HFF-Myc (cell line): ENCODE measurements at places on chromosomes 5 and 9.

DNA sequence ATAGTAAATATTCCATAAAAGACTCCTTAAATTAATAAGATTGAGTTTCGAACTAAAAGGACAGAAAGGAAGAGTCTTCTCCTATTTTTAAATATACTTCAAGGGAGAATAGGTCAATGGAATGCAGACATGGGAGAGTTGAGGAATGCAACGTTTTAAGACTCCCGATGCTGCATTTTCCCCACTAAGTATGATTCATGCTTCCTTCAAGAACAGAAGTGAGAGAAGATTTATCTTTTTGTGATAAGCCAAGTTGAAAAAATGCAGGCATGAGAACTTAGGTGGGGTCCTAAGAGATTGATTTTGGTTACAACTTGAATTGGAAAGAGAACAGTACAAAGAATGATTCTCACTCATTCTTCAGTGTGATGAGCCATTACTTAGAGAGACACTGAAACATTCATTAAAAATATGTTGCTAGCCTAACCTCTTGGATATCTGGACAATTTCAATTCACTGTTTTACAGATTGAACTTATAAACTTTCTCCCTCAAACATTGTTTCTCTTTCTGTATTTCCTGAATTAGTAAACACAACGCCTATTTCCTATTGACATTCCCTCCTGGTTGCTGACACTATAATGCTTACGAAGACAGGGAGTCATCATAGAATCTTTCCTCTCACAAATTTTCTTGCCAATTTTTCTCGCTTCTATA lies 1666.1 kb upstream of the WWC1 start:
- no peak for DNase-seq

DNA sequence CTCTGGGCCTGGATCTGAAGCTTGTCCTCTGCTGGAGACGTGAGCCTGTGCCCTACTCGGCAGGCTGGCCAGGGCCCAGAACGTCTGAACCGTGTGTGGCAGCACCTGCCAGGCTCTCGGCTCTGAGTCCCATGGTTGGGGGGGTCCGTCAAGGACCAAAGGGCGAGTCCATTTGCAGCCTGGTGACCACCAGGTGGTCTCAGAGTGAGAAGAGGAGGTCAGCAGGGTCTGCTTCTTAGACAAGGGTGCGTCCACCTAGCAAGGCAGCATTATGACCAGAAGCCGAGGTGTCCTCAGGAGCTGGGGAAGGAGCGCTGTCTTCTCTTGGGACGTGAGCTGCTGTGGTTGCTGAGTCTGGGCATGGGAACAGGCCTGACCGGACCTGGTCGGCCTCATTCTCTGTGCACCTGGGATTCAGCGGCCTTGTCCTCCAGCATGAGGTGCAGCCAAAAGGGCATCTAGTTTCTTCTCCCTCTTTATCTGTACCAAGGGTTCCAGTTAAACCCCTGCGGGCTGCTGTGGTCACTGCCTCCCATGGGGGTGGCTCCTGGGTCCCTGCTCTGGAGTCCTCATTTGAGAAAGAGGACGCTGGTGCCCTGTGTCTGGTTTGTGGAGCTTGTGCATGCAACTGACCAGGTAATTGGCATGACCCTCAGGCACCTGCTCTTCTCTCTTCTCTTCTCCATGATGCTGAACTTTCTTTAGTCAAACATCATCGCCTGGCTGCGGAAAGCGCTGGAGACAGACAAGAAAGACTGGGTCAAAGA lies 14.4 kb downstream of the EXOC3 start:
- no peak for DNase-seq

GRCh38 chr9:135909371-135909770 lies 2.0 kb upstream of the CAMSAP1 start:
- DNase-seq, result no peak

- no peak for DNase-seq
Measured at GRCh38 chr9:129574911-129575585, 45.9 kb downstream of the C9orf50 start.

GRCh38 chr5:78647838-78648358 lies 674 bp downstream of the LHFPL2 start:
- no peak for DNase-seq

- DNase-seq, result no peak
Measured at GRCh38 chr9:90343991-90344390, 298.6 kb downstream of the DIRAS2 start.

- DNase-seq, result no peak
Measured at GRCh38 chr9:16102154-16102553, 549.3 kb downstream of the CCDC171 start.

DNA sequence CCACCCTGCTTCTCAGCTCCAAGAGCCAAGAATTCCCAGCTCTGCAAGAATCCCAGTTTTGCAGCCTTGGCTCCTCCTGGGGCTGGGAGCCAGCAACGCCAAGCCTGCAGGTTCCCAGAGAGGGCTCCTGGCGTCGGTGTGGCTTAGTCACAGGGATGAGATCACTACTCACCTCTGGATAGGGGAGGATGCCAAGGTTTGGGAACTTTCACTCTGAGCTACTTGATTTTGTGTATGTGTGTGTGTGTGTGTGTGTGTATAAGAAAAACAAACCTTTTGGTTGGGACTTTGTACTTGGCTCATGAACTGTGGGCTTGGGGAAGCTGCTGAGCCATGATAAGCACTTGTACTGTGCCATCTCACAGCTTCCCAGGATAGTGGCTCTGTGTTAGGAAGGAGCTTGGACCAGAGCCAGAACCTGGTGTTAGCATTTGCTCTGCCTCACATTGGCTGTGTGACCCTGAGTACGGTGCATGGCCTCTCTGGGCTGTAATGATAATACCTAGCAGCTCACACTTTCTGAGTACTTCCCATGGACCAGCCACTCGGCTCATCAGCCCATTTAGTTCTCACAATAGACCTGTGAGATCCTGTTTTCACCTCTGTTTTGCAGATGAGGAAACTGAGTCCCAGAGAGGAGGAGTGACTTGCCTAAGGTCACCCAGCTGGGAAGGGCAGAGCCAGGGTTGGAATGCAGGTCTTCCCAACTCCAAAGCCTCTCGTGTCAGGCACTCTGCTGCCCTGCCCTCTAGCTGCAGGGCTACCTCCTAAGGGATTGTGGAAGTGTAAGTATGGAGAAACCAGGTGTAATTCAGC lies 41.4 kb upstream of the DAB2IP start:
- DNase-seq, result no peak

DNA sequence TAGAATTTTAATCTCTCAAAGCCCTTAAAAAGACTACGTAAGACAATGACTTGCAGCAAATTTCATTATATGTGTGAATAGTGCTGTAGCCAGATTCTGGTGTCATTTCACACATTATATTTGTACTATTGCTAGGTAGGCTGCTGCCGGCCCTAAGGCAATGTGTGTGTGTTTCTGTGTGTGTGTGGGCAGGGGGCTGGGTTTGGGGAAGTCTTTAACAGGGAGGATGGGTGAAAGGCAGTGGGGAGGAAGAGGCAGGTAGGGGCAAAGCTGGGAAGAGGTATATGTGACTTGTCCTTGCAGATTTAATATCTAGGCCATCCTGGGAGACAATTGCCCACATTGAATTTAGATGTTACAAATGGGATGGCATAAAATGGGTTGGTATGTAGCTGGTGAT lies 130.8 kb downstream of the MACIR start:
- DNase-seq, result no peak

- no peak for DNase-seq
Measured at GRCh38 chr5:53924392-53924791, 364.0 kb downstream of the NDUFS4 start.

DNA sequence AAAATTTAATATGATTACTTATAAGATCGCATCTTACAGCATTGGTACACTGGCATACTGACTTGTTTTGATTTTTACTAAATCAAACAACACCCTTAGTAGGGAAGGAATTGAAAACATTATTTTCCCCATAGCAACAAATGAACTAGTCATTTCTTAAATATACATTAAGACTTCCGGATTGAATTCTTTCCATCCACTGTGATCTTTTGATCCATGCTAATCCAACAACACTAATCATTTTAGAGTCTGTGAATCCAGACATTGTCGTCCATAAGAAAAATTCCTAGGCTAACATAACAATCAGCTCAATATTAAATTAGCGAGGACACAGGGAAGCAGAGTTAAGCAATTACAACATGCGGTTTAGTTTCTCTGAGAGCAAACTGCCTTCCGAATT lies 21.6 kb upstream of the ERAP1 start:
- DNase-seq, result no peak

GRCh38 chr9:136312436-136312835 lies 8.5 kb upstream of the CCDC187 start:
- no peak for DNase-seq

- no peak for DNase-seq
Measured at GRCh38 chr9:80964914-80965313, 724.4 kb downstream of the TLE1 start.

GRCh38 chr5:68424799-68425537 lies 209.4 kb downstream of the PIK3R1 start:
- DNase-seq, result peak; percentile 32

DNA sequence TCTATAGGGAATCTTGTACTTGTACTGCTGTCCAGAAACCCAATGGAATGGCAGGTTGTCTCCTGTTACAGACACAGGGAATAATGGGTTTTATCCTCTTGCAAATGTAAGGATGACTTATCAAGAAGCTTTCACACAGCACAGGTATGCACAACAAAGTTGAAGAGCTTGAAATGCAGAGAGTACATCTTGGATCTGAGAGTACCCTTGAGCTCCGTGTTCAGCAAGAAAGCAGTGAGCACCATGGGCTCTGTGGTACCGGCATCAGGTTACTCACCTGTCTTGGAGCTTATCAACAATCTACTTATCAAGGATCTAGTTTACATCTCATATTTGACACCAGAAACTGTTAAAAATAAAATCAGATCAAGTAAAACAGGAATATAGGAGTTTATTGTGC lies 22.0 kb upstream of the EMB start:
- no peak for DNase-seq

DNA sequence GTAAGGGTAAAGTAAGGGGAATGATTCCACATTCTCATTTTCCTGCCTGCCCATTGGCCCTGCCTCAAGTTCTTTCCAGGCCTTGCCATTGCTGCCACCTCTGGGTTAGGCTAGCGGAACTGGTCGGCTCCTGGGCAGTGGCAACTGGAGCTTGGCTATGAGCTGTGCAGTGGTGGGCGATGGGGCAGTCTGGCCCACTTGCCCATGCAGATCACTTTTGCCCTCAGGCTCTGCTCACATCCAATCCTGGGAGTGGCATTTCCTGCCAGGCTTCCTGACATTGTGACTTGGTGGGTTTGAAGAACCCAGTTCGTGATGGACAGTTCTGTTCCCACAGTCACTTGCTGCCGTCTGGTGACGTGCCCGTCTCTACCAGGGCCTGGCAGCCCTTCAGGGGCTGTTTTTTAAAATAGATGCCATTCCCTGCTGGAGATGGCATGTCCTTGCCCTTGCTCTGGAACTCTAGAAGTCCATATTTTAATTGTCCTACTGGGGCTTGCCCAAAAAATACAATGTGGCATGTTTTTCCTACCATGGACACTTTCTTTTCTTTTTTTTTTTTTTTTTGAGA lies 86.1 kb downstream of the FGF18 start:
- no peak for DNase-seq

GRCh38 chr9:131398204-131398603 lies 4.3 kb downstream of the PRRC2B start:
- DNase-seq, result no peak

GRCh38 chr5:57117596-57117995 lies 56.3 kb upstream of the GPBP1 start:
- DNase-seq, result no peak

DNA sequence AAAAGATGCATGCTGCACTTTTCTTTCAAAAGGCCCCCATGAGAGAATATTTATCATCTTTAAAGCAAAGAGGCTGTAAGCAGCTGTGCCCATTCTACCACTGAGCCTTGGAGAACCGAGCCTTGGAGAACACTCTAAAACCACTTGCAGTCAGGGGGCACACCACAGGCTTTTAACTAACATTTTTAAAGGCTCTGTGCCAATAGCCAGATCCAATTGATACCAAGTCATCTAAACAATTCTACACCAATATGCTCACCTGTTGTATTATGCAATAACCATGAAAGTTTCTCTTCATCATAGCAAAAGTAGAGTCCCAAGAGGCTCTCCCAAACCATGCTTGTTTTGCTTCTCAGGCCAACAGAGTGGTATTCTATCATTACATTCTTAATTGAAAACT lies 1090.5 kb upstream of the SEMA6A start:
- no peak for DNase-seq

DNA sequence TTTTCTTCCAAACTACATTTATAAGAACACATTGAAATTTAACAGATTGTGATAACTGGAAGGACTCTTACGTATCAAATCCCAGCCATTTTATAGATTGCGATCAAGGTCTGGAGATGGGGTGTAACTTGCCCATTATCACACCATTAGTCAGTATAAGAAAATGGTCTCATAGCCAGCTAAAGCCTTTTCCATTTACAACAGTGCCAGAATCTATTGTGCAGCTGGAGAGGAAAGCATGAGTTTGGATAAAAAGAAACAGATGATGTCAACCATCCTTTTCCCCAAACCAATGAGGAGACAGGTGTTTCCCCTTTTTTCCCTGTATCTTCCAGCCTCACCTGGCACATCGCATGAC lies 658.8 kb downstream of the ACTL7B start:
- DNase-seq, result no peak

DNA sequence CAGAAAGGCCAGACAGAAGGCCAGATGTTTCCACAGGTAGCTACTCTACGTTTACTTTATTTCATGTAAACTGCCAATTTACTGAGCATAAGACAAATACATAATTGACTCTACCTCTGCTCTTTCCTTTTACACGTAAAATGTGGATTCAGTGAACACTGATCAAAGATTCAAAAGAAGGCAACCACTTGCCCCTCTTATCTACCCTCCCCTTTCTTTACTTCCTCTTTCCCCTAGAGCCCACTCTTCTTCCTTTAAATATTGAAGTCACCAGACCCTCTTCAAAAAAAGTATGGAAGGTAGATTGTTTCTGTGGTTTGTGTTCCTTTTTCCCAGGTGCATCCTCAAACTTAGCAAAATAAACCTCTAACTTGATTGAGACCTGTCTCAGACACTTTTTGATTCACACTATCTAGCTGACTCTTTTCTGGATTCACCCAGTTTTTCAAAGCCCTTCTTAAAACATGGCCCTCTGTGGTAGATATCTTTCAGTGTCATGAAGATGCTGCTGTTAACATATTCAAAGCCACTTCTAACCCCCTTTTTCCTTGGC lies 6.7 kb downstream of the FAM114A2 start:
- DNase-seq, result no peak

GRCh38 chr5:10797261-10797660 lies 36.2 kb upstream of the DAP start:
- DNase-seq, result no peak

- no peak for DNase-seq
Measured at GRCh38 chr5:154421868-154422267, 23.9 kb upstream of the SAP30L start.

DNA sequence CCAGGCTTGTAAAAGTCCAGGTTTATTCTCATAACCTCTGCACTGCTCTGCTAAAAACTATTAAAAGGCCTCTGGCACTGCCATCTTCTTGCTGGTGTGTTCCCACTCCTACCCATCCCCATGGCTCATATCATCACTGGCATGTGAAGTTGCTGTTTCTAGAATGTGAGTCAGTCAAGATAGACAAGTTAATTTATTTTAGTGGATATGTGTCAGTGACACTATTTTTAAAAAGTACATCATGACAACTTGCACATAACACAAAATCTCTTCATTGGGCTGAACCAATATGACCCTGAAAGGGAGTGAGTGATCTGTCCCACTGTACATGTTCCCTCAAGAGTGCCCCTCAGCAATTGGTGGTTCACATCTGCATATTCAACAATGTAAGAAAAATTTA lies 299.7 kb downstream of the NFIB start:
- DNase-seq, result no peak
